A549 (cell line): ENCODE measurements at places on chromosomes 11 and 22.

DNA sequence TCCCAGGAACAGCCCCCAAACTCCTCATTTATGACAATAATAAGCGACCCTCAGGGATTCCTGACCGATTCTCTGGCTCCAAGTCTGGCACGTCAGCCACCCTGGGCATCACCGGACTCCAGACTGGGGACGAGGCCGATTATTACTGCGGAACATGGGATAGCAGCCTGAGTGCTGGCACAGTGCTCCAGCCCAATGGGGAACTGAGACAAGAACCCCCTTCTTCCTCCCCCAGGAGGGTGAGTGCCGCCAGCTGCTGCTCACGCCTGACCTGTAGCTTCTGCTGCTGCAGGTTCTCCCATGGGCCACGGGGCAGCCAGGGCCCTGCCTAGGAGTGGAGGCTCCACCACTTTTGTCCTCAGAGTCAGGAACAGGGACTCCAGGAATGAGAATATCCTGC lies 78.2 kb downstream of the VPREB1 start:
- DNase-seq, result no peak

DNA sequence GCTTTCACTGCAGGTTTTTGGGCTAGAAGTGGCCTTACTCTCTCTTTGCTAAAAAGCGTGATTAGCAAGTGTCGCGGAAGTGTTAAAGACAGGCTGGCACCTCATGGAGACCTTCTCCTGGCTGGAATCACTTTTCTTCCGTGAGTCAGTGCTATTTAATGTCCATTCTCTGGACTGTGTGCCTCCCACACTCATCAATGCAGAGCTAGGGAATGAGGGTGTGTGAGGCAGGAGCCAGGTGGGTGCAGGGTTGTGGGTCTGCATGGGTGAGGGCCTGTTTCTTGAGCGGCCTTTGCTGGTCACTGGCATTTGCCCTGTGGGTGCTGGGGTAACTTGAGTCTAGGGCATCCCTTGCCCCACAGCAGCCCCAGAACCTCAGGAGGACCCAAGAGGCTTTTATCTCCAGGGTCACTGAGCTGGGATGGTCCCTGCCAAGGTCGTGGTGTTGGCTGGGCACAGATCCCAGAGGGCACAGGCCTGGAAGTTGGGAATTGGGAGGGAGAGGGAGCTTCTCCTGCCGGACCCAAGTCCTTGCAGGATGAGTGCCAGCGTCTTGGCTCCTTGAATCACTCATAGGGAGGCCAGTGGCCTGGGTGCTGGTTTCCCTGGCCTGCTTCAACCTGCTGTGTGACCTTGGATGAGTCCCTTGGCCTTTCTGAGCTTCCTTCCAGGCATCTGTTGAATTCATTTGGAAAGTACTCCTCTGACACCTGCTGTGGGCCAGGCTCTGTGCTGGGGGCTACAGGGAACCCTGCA lies 30.0 kb downstream of the KIAA1671 start:
- no peak for DNase-seq

- DNase-seq, result no peak
Measured at GRCh38 chr11:17519061-17519885, 24.9 kb downstream of the USH1C start.

GRCh38 chr22:49705216-49705971 lies 122.3 kb downstream of the BRD1 start:
- no peak for DNase-seq

GRCh38 chr11:118214210-118214914 lies 10.4 kb downstream of the JAML start:
- DNase-seq, result no peak

- no peak for DNase-seq
Measured at GRCh38 chr11:8288824-8289491, 25.3 kb upstream of the LMO1 start.

GRCh38 chr22:45402466-45402985 lies 10.9 kb downstream of the SMC1B start:
- no peak for DNase-seq

DNA sequence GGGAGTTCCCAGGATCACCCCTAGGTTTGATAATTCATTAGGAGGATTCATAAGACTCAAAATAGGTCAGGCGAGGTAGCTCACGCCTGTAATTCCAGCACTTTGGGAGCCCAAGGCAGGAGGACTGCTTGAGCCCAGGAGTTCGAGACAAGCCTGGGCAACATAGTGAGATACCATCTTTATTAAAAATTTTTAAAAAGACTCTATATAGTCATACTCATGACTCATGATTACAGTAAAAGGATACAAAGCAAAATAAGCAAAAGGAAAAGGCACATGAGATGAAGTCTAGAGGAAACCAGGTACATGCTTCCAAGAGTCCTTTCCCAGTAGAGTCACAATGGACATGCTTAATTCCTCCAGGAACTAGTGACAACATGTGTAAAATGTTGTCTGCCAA lies 13.9 kb upstream of the PTS start:
- no peak for DNase-seq

GRCh38 chr11:8831861-8832260 lies 79.1 kb upstream of the AKIP1 start:
- no peak for DNase-seq

- DNase-seq, result no peak
Measured at GRCh38 chr11:92837595-92837994, 131.9 kb upstream of the MTNR1B start.

- no peak for DNase-seq
Measured at GRCh38 chr11:19349340-19350025, 108.7 kb upstream of the E2F8 start.

GRCh38 chr11:2931420-2931746 lies 2.2 kb upstream of the PHLDA2 start:
- no peak for DNase-seq

DNA sequence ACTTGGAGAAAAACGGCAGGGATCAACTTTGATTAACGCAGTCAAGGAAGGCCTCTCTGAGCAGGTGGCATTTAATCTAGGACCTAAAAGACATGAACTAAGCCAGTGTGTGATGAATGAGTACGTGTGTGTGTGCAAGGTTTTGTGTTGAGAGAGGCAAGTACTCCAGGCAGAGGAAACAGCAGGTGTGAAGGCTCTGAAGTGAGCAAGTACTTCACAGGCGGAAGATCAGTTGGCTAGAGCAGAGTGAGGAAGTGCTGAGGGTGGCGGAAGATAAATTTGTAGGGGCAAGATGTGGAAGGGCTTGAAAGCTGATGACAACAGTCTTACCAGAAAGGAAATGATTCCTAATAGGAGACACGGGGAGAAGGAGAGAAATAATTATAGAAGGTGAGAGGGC lies 6.8 kb downstream of the APIP start:
- no peak for DNase-seq

- DNase-seq, result no peak
Measured at GRCh38 chr22:33014621-33015020, 43.6 kb downstream of the SYN3 start.

DNA sequence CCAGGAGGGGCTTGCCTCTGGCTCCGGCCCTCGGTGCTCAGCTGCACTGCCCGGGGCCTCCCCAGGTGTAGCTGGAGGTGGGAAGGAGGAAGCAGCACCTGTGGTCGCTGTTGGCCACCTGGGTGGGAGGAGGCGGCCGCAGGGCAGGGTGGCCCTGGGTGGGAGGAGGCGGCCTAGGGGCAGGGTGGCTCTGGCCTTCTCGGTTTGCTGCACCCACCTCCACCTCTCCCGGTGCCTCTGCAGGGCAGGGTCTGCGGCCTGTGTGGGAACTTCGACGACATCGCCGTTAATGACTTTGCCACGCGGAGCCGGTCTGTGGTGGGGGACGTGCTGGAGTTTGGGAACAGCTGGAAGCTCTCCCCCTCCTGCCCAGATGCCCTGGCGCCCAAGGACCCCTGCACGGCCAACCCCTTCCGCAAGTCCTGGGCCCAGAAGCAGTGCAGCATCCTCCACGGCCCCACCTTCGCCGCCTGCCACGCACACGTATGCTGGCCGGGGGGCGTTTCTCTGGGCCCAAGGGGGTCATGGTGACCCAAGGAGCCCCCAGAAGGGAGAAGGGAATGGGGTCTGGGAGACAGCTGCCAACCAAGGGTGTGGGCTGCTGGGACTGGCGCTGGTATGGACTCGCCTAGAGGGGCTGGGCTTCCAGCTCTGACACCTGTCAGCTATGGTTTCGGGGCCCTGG lies 20.6 kb downstream of the MUC5AC start:
- no peak for DNase-seq

- no peak for DNase-seq
Measured at GRCh38 chr11:131036514-131036913, 120.2 kb upstream of the SNX19 start.

GRCh38 chr22:47396515-47396914 lies 634.1 kb downstream of the TBC1D22A start:
- DNase-seq, result no peak

DNA sequence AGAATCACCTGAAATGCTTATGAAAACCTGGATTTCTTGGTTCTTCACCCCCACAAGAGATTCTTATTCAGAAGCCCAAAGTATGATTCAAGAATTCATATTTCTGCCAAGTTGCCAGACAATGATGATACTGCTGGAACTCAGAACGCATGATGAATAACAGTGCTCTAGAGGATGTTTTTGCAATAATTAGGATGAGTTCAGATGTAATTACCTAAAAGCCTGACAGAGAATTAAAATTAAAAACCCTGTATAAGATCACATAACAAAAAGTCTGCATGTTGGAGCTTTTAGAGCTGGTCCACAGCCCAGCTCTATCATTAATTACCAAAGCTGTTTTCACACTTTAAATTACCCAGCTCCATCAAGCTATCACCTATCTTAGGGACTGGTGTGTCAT lies 211.8 kb downstream of the LUZP2 start:
- no peak for DNase-seq

- no peak for DNase-seq
Measured at GRCh38 chr11:125457814-125458343, 38.2 kb downstream of the FEZ1 start.

- DNase-seq, result no peak
Measured at GRCh38 chr22:17172029-17172833, 13.2 kb upstream of the HDHD5 start.

- peak; percentile 53 for DNase-seq
Measured at GRCh38 chr22:36430863-36431262, 43.1 kb upstream of the MYH9 start.

DNA sequence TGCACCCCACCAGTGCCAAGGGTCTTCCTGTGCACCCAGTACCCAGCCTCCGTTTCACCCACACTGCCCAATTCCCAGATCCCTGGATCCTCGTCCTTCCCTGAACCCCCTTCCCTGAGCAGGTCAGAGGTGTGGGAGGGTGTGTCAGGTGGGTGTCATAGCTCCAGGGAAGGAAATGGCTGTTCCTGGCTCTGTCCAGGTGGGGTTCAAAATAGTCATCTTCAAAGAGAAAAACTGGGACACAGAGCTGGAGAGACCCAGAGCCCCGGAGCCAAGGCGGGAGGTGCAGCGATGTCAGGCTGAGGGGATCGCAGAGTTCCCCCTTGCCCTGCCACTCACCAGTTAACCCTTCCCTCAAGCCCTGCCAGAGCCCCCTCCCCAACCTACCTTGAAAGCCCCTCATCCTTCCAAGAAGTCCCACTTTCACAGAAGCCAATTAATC lies 698 bp downstream of the C1QTNF4 start:
- no peak for DNase-seq

DNA sequence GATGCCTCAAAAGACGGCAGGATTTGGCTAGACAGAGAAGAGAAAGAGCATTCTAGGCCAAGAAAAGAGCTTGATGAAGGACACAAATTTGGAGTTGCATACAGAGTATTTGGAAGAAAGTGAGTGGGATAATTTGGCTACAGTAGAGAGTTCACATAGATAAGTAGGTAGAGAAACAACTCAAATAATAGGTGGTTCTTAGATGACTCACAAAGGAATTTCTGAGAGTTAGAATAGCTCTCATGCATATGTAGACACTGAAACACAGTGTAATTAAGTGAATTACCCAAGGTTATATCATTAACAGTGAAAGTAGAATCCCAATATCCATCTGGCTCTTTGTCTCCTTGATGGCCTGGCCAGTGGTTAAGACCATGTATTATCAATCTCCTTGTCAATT lies 228.6 kb upstream of the DDI1 start:
- no peak for DNase-seq

- no peak for DNase-seq
Measured at GRCh38 chr22:50318356-50318697, 8.5 kb downstream of the DENND6B start.

- DNase-seq, result no peak
Measured at GRCh38 chr11:124538019-124538418, 5.4 kb downstream of the OR8B12 start.

GRCh38 chr11:8070417-8071115 lies 10.4 kb upstream of the TUB start:
- DNase-seq, result peak; percentile 84

DNA sequence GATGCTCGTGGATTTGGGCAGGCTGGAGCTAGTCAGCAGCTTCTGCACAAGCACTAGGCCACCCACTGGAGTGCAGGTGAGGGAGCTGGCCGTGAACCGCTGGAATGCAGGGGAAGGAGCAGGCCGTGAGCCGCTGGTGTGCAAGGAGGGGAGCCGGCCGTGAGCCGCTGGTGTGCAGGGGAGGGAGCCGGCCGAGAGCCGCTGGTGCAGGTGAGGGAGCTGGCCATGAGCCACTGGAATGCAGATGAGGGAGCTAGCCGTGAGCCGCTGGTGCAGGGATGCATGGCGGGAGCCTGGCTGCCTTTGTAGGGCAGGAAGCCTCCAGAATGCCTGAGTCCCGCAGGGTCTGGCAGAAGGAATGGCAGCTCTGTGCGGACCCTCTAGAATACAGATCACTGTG lies 4220.0 kb upstream of the OR11H1 start:
- DNase-seq, result no peak

DNA sequence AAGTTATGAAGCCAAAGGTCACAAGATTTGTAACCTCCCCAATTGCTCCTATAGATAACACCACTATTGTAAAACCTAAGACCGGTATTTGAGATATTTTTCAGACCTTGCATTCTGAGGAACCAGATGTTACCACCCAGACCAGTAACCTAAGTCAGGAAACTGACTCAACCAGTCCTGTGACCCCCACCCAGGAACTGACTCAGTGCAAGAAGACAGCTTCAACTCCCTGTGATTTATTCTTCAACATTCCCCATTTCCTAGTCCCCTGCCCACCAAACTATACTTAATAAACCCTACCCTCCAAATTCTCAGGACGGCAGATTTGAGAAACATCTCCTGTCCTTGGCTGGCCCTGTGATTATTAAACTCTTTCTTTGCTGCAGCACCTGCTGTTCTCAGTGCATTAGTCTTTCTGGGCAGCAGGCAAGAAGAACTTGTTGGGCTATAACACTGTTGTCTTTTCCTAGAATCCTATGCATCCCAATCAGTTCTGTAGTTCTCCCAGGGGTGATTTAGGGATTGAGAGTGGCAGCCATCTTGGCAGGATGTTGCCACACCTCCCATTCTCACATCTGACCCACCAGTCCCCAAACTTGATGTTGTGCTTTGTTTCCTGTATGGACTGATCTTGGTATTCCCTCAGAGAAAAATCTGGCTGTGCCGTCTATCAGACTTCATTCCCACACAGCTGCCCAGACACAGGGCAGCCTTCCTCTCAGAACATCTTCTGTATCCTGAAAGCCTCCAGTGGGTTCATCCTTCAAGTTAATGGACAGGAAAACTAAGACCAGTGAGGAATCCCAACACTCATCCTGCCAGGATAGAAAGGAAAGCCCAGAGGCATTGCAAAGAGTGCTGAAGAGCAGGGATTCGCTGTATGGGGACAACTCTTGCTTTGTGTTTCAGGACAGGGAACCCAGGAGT lies 104.0 kb downstream of the PDE2A start:
- no peak for DNase-seq
